ENCODE measurements at places on chromosomes 16 and 17.

GRCh38 chr17:27539152-27539551, 82.9 kb downstream of the KSR1 start:
- no peak for DNase-seq

DNA sequence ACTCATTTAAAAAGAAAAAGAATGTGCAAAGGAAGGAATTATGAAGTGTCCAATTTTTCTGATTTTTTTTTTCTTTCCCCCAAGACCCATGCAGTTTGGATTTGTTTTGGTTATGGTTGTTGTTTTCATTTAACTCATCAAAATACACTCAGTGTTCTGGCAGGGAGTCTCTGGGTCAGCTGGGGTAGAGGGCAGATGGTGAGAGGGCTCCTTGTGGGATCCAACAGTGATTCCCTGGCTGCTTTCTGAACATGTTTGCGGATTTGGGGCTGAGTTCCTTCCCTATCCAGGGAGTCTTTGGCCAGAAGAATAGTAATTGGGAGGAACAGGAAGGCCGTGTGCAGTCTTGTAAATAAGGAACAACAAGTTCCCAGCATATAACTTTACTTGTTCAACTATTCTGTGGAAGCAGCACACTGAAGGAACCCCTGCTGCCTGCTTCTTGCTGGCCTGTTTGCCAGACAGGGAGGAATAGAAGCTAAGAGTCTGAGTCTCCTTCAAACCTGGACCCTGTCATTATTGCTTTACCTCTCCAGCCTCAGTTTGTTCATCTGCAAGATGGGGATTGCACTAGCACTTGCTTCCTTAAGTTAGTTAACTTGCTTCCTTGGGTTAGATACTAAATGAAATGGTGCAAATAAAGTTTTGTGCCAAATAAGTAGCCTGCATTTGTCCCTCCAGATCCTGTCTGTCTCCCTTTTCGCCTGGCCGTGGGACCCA, 32.1 kb downstream of the C17orf67 start:
- DNase-seq = peak; percentile 34

DNA sequence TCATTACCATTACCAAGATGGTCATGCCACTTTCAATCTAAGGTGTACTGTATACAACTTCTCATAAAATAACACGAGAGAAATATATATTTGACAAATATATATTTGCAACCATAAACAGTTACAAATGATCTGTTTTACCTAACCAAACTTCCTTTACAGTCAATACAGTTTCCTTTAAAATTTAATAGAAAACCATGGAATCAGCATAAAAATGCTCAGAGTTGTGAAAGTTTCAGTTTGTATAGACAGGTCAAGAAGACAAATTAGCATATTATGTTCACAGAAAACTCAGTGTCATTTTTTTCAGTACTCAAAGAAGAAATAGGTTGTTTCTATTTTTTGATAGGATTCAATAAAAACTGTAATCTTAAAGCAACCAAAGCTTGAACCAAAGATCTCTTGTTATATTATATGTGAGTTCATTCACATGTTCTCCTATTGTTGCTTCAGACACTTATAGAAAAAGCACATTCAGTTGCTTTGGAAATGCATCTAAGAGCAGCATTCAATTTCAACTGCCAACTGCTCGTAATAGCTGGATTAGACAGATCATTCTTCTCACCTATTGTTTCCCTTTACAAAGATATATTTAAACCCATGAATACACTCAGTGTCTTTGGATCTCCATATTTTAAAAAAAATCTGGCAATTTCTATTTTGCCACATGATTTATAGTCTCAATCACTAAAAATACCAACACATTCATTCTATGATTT, 15.1 kb downstream of the SSH2 start:
- DNase-seq = no peak

- no peak for DNase-seq
Observed at GRCh38 chr17:68711858-68712257, 110.7 kb upstream of the FAM20A start.

DNA sequence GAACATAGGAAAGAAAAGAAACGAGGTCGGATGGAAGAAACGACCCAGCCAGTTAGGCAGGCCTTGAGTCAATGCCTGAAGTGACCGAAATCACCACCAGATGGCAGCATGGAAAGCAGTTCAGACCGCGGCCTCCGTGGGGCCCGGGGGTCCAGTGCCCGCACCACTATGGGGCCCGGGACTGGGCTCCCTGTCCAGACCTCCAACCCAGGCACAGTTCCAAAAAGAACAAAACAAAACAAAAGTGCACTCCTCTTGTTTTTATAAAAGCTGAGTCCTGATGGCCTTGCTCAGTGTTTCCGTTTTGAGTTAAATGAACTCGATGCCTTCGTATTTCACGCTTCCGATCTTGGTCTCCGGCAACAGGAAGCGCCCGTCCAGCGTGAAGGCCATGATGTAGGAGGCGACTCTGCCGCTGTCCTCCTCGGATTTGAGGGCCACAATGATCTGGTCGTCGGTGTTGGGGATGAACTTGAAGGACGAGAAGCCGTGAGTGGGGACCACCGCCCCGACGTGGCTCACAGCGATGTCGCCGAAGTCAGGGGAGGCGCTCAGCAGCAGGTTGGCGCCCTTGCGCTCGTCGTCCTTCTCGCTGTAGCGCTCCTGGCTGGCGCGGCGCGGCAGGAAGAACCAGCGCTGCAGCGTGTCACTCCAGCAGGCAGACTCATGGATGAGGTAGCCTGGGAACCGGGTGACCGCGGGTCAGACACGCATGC, 13.7 kb upstream of the LGALS3BP start:
- no peak for DNase-seq

DNA sequence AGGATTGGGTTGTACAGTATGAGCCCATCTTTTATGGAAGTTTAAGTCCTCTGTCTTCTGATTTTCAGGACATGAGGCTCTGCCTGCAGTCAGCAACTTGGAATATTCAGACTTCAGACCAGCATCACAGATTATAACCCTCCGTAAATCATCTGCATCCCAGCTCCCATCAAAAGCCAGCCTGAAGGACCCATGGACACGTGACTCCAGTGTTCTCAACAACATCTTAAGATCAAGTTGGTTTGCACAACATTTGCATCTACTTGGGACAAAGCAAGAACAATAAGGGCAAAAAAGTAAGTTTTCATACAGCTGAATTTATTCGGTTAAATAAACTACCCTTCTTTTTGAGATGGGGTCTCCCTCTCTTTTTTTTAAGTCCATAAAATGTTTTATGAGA, 12.7 kb downstream of the TMC5 start:
- no peak for DNase-seq

- DNase-seq = no peak
Observed at GRCh38 chr16:85354686-85355514, 242.6 kb upstream of the CIBAR2 start.

DNA sequence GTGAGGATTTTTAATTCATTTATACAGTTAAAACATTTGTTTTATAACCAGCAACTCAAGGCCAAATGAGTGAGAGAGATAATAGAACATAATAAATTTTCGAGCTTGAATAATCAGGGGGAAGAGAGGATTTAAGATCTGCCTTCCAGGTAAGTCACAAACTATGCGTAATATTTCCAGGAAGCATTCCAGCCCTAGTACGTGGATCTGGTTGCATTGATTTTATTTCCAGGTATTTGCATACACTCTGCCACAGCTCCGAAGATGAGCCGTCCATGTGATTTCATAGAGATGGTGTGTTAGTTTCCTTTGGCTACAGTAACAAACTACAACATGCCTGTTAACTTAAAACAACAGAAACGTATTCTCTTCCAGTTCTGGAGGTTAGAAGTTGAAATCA, 3.5 kb downstream of the DYNLRB2 start:
- DNase-seq = no peak

DNA sequence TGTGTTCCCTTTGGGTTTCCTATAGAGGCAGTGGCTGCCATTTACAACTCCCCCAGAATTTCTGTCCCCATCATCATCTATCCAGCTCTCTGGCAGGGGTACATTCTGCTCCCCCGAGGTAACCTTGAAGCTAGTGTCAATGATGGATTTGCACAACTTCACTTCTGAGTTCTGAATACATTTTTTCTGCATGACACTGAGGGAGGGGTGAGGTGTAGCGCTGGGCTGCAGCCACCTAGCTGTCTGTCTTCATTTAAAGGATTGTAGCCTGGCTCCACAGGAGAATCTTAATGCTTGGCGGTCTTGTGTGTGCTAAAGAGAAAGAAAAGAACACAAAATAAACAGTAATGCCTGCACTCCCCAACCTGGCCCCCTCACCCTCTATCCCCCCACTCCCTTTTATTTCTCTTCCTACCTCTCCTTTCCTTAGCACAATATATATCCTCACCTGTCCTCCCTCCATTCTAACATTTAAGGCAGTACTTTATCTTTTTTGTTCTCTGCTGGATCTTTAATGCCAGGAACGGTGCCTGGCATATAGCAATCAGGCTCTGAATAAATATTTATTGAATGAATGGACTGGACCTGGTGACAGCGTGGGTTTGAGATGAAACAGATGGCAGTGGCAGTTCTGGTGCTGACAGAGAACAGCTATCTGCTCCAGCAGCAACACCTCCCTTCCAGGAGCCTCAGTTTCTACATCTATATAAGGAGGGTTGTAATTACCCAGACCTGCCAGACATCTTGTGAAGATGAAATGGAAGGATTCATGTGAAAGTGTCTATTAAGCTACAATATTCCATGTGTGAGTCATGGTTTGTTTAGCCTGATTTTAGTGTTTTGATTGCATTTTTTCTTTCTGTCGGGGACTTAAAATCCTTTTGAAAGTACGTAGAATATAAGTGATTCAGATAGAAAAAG, 163.5 kb upstream of the CDH11 start:
- DNase-seq = no peak

GRCh38 chr17:48241131-48241591, 133.6 kb downstream of the SNX11 start:
- peak; percentile 59 for DNase-seq

DNA sequence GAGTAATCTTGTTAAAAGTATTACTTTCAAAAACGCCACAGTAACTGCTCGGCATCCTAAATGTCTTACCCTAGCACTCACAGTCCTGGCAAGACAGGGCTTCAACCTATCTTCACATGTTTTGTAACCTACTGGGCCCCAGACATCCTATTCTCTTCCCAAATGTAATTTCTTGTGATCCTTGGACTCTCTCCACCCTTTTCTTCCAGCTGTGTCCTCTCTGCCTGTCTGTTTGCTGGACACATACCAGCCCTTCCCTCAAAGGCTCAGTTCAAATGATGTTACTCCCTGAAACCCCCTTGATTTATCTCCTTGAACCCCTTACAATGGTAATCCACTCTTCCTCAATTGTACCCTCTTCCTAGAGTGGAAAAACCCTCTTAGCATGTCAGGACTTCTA, 60.1 kb upstream of the CNEP1R1 start:
- DNase-seq = no peak

- DNase-seq = no peak
Observed at GRCh38 chr17:4973256-4974114, 5.9 kb upstream of the SPAG7 start.

GRCh38 chr17:31561469-31562375, 170.2 kb downstream of the RAB11FIP4 start:
- DNase-seq = no peak

- no peak for DNase-seq
Observed at GRCh38 chr17:21242780-21243515, 10.3 kb downstream of the NATD1 start.

DNA sequence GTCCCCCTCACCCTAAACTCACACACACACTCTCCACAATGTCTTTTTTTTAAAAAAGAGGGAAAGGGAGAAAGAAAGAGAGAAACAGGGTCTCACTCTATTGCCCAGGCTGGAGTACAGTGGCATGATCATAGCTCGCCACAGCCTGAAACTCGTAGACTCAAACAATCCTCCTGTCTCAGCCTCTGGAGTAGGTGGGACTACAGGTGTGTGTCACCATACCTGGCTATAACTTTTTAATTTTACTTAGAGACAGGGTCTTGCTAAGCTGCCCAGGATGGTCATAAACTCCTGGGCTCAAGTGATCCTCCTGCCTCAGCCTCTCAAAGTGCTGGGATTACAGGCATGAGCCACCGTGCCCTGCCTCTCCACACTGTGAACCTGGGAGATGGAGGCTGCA, 24.9 kb downstream of the LITAF start:
- DNase-seq = no peak

DNA sequence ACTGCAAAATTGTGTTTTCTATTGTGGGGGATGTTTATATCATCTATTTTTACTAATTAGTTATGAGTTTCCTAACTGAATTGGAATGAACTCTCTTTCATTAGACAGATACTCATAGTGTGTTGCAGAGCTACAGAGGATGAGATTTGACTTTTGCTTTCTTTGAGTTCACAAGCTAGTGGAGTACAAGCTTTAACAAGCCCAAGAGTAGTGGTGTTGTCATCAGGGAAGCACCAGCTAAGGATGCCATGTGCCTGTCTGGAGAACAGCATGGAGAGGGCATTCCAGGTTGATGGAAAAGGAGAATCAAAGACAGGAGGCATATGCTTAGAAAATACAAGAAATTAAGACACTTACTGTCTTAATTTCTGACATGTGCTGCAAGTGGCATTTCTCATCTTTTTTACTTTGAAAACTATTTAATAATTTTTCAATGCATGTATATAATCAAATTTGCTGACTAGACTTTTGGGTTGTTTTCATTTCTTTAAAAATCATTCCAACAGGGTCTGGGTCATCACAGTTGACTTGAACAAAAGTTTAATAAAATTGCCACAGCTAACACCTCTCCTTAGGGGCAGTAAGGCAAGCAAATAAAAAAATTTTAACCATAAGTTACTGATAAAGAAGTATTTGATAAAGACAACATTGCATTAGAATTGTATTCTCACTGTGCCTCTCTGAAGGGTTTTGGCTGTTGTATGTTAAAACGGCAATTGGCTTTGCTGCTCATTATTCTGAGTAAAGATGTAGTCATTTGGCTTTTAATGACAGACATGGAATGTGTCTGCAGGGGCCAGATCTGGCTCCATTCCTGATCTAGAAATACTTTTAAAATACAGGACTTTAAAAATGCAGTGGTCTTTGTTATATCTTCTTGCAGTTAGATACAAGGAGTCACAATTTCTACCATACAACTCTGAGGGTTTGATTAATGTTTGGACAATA, 323.7 kb upstream of the CDH11 start:
- DNase-seq = no peak

- no peak for DNase-seq
Observed at GRCh38 chr17:19382531-19383444, 4.2 kb downstream of the MFAP4 start.

GRCh38 chr17:12507026-12507595, 158.6 kb upstream of the MYOCD start:
- DNase-seq = no peak

GRCh38 chr16:86777381-86777946, 199.1 kb downstream of the FOXL1 start:
- no peak for DNase-seq

All from right atrium auricular region (tissue), 2 donors.